Panc1 (cell line): ENCODE measurements at places on chromosomes 6 and 20. TPM values are rescaled to one million over a fixed set of nuclear protein-coding genes. Genes with fewer than 3 reads are reported as not detected.

The BPI gene
- not detected for total RNA-seq

DNA sequence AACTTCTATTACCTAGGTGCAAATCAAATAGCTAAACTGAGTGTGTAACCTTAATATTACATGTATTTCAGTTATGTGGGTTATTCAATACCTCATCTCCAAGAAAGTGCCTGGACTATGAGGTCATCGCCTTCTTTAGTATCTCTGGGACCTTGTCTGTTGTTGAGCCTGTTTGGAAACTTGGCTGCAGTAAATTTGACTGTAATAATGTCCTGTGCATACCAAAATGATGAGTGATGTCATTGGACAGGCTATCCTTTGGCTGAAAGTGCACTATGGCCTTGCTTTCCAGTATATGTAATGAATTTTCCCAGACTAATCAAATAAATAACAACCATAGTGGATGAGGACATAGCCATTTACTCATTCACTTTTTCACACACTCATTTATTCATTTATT is 455.1 kb downstream of the ADGRB3 start:
- no peak for DNase-seq
- H3K36me3 ChIP-seq: no peaks in the 10 kb centered on the region

GRCh38 chr6:50819904-50820868 is 1.5 kb downstream of the TFAP2B start:
- H3K4me1 ChIP-seq: no peaks in the 10 kb centered on the region
- no peaks in the 10 kb centered on the region for H3K36me3 ChIP-seq
- H3K27ac ChIP-seq: no peak overlapping the region
- DNase-seq: no peak

The PROKR2 gene
- total RNA-seq: not detected

DNA sequence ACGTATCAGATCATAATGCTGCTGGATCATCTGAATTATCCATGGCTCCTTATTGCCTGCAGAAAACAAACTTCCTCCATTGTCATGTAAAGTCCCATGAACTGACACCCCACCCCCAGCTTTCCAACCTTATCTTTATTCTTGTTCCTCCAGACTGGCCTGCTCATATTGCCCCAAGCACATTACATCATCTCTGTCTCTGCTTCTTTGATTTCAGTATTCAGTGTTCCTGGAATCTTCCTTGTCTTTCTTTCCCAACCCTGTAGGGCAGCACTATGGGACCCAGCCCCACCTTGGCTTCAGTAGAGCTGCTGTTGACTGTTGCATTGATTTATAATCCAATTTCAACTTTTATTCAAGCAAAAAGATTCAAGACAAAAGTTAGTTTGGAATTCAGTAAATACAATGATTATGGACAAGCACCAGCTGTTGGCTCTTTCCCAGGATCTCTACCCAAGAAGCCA is 187.5 kb upstream of the ECI2 start:
- H3K27ac ChIP-seq: peak overlapping the region; percentile 57; the same call in 1 of the 2 replicates
- H3K4me3 ChIP-seq: no peak overlapping the region
- peaks cover 24% of the 10 kb centered on the region for H3K4me1 ChIP-seq
- H3K36me3 ChIP-seq: no peaks in the 10 kb centered on the region
- no peaks in the 10 kb centered on the region for H3K27me3 ChIP-seq
- no peak for DNase-seq

DNA sequence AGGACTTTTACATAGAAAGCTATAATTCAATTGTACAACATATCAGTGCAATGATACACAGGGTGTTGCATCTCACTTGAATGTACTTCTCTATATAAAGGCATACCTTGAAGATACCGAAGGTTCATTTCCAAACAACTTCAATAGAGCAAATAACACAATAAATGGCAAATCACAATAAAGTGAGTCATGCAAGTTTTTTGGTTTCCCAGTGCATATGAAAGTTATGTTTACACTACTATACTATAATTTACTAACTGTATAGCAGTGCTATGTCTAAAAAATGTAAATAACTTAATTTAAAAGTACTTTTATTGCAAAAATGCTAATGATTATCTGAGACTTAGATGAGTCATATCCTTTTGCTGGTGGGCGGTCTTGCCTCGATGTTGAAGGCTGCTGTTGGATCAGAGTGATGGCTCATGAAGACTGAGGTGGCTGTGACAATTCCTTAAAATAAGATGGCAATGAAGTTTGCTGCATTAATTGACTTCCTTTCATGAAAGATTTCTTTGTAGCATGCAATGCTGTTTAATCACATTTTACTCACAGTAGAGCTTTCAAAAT is 188.8 kb downstream of the TASP1 start:
- no peaks in the 10 kb centered on the region for H3K36me3 ChIP-seq
- no peak overlapping the region for H3K27ac ChIP-seq
- no peak overlapping the region for H3K4me3 ChIP-seq
- no peak for DNase-seq

DNA sequence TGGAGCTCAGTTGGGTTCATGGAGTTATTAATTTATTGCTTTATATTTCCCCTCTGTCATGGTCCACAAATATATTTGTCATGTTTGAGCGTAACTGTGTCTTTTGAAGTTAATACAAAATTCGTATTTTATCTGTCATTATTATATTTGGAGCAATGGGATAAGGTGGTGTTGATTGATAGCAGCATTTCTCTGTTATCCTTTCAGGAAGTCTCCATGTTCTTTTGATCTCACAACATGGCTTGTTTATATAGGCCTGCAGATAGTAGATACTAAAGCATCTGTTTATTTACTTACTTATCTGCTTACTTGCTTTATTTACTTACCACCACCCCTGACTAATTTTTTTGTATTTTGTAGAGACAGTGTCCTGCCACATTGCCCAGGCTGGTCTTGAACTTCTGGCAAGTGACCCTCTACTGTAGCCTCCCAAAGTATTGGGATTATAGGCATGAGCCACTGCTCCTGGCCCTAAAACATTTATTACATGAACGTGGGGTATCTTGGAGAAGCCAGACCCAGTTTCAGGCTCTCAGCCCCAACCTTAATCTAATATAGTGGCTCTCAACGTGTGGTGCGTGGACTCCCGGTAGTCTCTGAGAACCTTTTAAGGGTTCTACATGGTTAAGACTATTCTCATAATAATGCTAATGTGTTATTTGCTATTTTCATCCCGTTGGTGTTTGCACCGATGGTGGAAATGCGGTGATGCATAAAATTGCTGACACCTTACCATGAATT is 104.2 kb downstream of the NCOA3 start:
- H3K27me3 ChIP-seq: no peaks in the 10 kb centered on the region
- peaks cover 8% of the 10 kb centered on the region; the same call in 1 of the 2 replicates for H3K4me1 ChIP-seq
- no peak for DNase-seq
- H3K36me3 ChIP-seq: no peaks in the 10 kb centered on the region
- H3K4me3 ChIP-seq: no peak overlapping the region

GRCh38 chr6:96743496-96743895 is 93.8 kb downstream of the GPR63 start:
- H3K36me3 ChIP-seq: no peaks in the 10 kb centered on the region
- DNase-seq: no peak
- H3K4me1 ChIP-seq: no peaks in the 10 kb centered on the region
- H3K27ac ChIP-seq: no peak overlapping the region
- no peak overlapping the region for H3K4me3 ChIP-seq

The PPP1R10 gene
- 82.9 TPM for total RNA-seq

DNA sequence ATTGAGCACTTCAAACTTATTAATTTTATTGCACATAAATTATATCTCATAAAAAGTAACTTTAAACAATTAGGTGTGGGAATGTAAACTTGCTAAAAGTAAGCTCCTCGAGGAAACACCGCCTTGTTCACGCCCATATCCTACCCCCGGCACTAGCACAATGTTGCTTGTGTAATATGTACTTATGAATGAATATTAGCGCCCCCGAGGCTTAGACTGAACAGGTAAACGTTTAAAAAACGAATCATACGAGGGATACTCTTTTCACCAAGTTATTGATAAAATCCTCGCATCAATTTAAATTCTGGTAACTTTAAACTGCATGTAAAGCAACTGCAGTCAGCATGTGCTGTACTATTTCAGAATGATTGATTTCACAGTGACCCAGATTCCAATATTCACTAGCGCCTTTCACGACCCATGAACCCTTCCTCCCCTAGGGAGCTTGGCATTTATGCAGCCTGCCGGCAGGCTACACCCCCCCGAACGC is 637 bp downstream of the TFB1M start:
- H3K4me3 ChIP-seq: peak overlapping the region; percentile 97
- H3K27me3 ChIP-seq: no peaks in the 10 kb centered on the region
- peaks cover 14% of the 10 kb centered on the region for H3K36me3 ChIP-seq
- peaks cover 20% of the 10 kb centered on the region for H3K4me1 ChIP-seq

The GOPC gene
- total RNA-seq: 32.2 TPM

The KCNK16 gene
- total RNA-seq: not detected

The MYLK4 gene
- 0.85 TPM for total RNA-seq

DNA sequence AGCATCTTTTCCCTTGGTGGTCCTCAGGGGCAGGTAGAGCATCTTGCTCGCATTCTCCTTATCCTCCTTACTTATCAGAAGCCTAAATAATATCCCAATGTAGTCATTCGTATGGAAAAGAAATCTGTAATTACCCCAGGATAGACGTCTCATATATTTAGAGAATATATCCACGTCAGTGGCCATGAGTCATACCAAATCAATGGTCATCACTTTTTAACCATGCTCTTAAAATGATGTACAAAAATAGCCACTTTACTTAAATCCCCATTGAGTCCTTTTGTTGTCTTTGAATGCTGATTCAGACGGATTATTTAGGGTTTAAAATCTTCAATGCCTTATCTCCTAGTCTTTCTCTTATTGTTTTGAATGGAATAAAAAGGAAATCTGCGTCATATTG is 231.7 kb upstream of the STXBP5 start:
- no peak overlapping the region for H3K4me3 ChIP-seq
- H3K27ac ChIP-seq: no peak overlapping the region
- 0 out of 2 replicates have a peak, but pooled peaks cover 2% of the 10 kb centered on the region for H3K4me1 ChIP-seq

DNA sequence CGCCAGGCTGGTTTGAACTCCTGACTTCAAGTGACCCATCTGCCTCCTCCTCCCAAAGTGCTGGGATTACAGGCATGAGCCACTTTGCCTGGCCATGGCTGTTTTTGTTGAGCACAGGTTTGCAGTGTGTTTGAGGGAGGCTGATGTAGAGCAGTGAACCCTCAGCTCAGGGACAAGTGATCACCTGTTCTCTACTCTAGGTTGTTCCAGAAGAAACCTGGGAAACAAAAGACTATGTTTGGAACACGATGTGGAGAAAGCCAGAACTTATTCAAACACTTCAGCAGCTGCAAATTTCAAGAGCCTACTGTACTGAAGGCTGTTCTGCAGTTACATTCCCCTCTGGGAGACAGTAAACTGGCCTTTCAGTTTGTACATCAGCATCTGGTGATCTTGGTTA is 4.7 kb downstream of the TULP1 start:
- no peak for DNase-seq
- no peaks in the 10 kb centered on the region for H3K4me1 ChIP-seq
- no peaks in the 10 kb centered on the region for H3K36me3 ChIP-seq
- no peak overlapping the region for H3K4me3 ChIP-seq
- no peak overlapping the region for H3K27ac ChIP-seq

- H3K27me3 ChIP-seq: no peaks in the 10 kb centered on the region
- H3K36me3 ChIP-seq: no peaks in the 10 kb centered on the region
- no peak for DNase-seq
- no peak overlapping the region for H3K4me3 ChIP-seq
Measured at GRCh38 chr6:132020138-132020581, 69.0 kb upstream of the CCN2 start.

The FAM83C gene
- total RNA-seq: not detected

- no peaks in the 10 kb centered on the region for H3K36me3 ChIP-seq
- no peaks in the 10 kb centered on the region for H3K27me3 ChIP-seq
- H3K4me3 ChIP-seq: no peak overlapping the region
- no peak for DNase-seq
- H3K27ac ChIP-seq: no peak overlapping the region
Measured at GRCh38 chr20:9241232-9241692, 172.4 kb downstream of the PLCB4 start.

DNA sequence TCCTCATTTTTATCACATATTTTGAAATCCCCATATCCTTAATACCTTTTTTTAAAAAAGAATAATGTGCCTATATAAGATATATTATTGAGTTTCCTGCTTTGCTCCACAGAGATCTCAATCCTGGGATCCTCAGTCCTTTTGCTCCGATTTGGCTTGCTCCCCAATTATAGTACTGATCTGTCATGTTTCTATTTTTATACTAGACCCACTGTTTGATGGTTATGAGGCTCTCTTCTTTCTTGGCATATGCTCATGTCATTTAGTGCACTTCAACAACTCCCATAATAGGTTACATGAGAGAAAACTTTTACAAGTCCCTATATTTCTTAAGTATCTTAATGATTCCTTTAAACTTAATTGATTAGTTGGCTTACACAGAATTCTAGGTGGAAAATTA is 958.5 kb upstream of the EPHA7 start:
- no peaks in the 10 kb centered on the region for H3K36me3 ChIP-seq
- H3K27me3 ChIP-seq: no peaks in the 10 kb centered on the region
- no peak overlapping the region for H3K4me3 ChIP-seq
- H3K27ac ChIP-seq: no peak overlapping the region
- H3K4me1 ChIP-seq: no peaks in the 10 kb centered on the region
- no peak for DNase-seq

DNA sequence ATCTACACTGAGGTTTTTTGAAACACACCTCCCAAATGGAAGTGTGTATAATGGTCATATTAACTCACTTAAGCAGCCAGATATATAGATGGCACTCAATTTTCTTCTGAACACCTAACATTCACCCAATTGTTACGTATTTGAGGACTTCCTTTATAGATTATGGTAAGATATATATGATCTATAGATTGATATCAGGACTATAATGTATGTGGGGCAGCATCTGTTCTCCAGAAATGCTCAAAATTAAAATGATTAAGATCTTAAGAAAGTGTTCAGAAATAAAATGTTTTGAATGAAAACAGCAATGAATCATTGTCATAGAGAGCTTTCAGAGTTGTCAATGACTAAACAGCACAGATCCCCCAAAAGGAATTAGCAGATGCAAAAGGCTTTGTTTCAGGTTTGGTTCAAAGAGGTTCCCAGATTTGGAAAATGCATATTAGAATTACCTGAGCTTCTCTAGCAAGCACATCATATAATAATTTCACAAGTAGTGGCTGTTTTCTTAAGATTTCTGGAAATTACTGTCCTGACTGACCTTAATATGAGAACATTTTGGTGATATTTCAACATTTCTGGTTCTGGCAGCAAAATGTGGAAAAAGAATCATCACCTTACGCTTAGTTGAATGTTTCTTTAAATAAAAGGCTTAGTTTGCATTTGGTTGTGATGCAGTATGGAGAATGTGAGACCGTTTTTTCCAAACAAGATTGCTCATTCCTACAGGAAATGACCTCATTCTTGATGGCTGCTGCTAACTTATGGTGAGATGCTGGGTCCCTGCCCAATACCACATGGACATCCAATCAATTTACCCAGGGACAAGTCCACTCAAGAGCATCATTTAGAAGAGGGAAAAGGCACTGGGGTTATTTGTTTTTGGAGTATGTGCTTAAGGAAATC is 31.5 kb downstream of the TRAF3IP2 start:
- peaks cover 11% of the 10 kb centered on the region for H3K36me3 ChIP-seq
- H3K4me1 ChIP-seq: peaks cover 18% of the 10 kb centered on the region
- H3K27me3 ChIP-seq: no peaks in the 10 kb centered on the region
- H3K27ac ChIP-seq: peak overlapping the region; percentile 55
- DNase-seq: peak; percentile 78
